ENCODE measurements at places on chromosomes 16 and 17.

- DNase-seq: no peak
These were observed 22.2 kb downstream of the KRT23 start for GRCh38 chr17:40915199-40915661.

DNA sequence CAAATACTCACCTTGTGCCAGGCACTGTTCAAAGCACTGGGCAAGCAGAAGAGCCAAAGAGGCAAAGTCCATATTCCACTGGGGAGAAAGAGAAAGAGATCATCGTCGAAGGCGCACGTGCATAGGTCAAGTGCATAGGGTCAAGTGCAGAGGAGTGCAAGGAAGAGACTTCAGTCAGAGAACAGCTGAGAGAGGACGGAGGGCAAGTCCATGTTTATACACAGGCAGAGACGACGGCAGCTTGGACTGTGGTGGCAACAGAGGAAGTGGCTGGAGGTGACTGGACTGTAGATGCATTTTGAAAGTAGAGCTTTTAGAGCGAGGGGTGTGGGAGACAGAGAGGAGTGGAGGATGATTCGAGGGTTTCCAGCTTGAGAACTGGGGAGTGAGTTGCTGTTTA lies 74.7 kb upstream of the SDK2 start:
- DNase-seq: no peak

- no peak for DNase-seq
These were observed 10.2 kb downstream of the IL4R start for GRCh38 chr16:27323781-27324561.

GRCh38 chr17:10748531-10749181 lies 18.8 kb upstream of the TMEM220 start:
- DNase-seq: no peak

Measured in CD4-positive, alpha-beta T cell (primary cell).